ENCODE measurements at places on chromosomes 13 and 19.

DNA sequence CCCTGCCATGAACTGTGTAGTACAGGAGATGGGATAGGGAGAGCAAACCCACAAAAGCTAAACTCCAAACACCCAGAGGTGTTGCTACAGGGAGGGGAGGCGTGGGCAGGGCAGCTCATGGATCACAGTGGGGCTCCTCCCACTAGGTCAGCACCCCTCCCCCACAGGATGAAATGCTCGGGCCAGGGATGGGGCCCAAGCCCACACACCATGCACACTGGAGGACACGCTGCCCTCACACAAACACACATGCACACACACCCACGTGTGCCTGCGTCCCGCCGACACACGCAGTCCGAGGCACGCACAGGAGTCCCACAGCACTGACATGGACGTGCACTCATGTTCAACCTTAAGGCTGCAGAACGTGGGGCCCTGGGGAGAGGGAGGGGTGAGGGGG, 6.0 kb upstream of the CCNP start:
- DNase-seq: no peak

DNA sequence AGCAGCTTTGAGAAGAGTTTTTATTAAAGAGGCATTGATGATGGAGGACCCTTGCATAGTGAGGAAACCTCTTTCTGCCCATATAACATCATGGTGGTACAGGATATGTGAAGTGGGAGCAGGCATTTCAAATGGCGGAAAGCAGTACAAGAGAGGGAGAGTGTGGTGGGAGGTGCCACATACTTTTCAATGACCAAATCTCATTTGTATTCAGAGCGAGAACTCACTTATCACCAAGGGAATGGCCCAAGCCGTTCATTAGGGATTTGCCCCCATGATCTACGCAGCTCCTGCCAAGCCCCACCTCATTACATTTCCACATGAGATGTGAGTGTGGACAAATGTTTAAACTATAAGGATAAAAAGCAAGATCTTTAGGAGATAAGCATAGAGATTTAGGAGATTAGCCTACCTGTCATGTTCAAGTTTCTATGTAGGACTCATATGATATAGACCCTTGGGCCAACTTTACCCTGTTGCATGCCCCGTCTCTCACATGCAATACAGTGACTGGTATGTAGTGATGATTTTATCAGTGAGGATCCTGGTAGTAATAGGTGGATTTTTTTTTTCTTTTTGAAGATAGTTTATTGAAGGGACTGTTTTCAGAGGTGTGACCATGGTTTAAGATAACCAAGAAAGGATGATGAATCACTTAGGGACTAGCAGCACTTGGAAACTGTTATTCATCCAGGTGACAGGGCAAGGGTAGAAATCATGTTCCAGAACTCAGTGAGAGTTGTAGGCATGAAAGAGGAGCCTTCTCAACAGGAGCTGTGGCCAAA, 38.3 kb downstream of the DNAJC15 start:
- DNase-seq: no peak

- DNase-seq: no peak
Observed at GRCh38 chr19:5017235-5017634, 48.3 kb downstream of the KDM4B start.

DNA sequence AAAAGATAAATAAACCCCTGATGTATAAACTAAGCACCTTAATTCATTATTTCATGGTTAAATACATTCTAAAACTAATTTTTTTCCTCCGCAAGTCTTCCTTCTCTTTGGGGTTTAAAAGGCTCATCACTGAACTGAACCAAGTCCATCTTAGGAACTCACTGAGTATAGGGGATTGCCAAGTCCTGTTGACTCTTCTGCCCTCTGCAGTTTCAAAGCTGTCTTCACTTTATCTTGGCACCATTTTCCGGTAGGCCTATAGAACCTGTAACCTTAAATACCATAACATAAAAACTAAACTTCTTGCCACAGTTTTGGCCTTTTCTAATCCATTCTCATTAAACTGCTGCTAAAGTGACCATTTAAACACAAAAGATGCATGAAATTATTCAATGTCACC, 66.5 kb upstream of the USPL1 start:
- no peak for DNase-seq

DNA sequence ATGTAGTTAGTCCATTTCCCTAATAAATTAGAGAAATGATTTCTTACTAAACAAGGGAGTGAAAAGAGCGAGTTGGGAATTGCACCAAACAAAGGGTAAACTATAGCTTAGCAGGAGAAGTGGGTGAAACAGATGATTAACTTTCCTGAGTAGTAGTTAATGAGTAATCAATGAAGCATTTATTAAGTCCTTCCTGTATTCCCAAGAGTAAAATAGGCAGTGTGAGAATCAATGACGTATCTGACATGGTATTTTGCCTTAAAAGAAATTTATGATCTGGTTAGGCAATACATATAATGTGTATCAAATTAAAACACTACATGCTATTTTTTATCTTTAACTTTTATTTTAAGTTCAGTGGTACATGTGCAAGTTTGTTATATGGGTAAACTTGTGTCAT, 142.8 kb downstream of the KLF5 start:
- DNase-seq: no peak

GRCh38 chr13:43573361-43573740, 213.4 kb downstream of the ENOX1 start:
- DNase-seq: no peak

- no peak for DNase-seq
Observed at GRCh38 chr13:99357131-99357596, 50.0 kb upstream of the GPR183 start.

- DNase-seq: no peak
Observed at GRCh38 chr13:114054830-114055439, 77.5 kb downstream of the RASA3 start.

GRCh38 chr13:112842931-112843391, 126.1 kb upstream of the MCF2L start:
- no peak for DNase-seq

DNA sequence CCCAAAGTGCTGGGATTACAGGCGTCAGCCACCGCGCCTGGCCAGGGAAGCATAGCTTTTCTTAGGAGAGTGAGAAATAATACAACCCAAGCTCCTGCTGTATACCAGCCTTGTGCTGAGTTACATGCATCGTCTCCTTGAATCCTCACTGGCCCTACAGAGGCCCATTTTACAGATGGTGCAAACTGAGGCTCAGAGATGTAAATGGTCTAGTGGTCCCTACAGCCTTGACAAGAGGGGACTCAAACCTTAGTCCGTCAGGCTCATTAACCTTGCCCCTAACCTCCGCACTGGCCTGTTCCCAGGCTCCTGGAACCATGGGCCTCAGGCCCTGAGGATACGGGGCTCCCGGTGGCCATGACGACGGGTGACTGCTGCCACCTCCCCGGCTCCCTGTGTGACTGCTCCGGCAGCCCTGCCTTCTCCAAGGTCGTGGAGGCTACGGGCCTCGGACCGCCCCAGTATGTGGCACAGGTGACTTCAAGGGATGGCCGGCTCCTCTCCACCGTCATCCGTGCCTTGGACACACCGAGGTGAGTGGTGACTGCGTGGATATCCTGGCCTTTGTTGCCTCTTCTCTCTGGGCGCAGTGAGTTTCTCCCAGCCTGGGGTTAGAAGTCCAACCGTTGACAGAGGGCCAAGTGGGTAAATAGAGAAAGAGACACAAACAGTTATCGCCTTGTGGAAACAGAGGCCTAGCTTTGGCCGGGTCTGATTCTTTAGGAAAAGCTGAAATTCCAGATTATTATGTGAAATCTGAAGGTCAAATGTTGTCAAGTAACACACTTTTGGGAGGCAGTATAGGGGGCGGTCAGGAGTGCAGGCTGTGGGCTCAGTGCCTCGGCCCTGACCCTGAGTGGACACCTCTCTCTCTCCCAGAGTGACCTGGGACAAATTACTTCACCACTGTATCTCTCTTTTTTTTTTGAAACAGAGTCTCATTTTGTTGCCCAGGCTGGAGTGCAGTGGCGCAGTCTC, 8.7 kb downstream of the MARCHF2 start:
- DNase-seq: no peak

GRCh38 chr13:105774739-105775460, 760.6 kb downstream of the EFNB2 start:
- DNase-seq: no peak

DNA sequence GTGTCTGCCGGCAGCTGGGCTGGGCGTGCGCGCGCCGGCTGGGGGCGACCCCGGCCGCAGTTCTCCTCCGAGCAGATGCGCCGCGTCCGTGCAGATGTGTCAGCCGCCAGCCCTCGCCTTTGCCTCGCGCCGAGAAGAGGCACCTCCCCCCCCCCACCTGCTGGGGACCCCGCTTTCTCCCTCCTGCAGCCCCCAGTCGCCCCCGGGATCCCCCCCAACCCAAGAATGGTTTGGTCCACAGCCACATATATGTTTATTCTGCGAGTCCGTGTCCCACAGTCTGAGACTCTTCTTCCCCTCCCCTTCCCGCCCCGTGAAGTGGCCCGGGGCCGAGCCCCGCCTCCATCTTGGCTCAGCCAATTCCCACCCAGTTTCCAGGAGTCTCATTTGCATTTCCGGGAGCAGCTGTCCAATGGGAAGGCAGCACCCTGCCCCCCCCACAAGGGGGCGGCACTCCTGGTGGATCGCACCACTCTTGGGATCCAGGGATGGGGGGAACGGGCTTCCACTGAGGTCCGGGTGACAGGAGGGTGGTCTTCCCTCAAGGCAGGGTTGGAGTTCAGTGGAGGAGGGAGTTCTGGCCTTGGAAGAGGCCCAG, 8.6 kb downstream of the ISOC2 start:
- DNase-seq: peak; percentile 96

GRCh38 chr19:48121909-48122371, 11.3 kb upstream of the PLA2G4C start:
- DNase-seq: no peak

DNA sequence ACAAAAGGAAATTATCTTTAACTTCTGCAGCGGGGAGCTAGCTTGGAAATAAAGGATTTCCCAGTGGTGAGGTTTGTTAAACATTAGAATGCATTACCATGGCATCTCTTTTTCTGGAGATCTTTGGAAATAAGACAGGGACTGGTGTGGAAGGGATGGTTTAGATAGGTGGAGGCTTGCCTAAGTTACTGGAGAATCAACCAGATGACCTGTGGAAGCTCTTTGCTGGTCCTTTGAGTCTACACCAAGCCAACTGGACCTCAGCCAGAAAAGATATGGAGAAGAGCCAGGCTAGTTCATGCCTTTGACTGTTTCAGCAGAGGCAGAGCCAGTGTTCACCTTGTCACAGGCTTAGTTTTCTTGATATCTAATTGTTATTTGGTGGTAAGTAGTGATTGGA, 134.7 kb downstream of the KCNRG start:
- peak; percentile 30 for DNase-seq

- DNase-seq: no peak
Observed at GRCh38 chr13:78201411-78201810, 282.8 kb upstream of the EDNRB start.

DNA sequence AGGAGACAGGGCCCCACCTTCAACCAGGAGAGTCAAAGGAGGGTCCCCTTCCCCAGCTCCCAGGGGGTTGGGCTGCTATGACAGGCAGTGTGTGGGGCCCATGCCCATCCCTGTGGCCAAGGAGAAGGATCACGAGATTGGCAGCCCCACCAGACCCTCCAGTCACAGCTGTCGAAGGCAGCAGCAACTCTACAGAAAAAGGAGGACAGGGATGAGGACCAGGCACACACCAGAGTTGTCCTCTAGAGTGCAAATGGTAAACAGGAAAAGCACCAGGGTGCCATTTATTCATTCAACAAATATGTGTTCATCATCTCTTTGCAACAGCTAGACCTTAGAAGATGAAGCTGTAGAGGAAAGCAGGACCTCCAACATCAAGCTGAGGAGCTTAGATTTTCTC, 4.1 kb downstream of the PTH2 start:
- DNase-seq: no peak

DNA sequence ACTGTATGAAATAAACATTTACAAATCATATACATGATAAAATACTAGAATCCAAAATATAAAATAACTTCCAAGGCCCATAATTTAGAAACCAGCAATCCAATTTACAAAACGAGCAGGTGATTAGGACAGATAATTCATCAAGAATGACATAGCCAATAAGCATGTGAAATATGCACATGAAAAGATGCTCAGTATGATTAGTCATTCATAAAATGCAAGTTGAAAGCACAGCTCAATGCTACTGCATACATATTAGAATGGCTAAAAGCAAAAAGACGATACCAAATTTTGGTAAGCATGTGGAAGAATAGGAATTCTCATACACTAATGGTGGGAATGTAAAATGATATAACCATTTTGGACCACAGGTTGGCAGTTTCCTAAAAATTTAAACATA, 837.2 kb upstream of the MIR17HG start:
- DNase-seq: no peak

DNA sequence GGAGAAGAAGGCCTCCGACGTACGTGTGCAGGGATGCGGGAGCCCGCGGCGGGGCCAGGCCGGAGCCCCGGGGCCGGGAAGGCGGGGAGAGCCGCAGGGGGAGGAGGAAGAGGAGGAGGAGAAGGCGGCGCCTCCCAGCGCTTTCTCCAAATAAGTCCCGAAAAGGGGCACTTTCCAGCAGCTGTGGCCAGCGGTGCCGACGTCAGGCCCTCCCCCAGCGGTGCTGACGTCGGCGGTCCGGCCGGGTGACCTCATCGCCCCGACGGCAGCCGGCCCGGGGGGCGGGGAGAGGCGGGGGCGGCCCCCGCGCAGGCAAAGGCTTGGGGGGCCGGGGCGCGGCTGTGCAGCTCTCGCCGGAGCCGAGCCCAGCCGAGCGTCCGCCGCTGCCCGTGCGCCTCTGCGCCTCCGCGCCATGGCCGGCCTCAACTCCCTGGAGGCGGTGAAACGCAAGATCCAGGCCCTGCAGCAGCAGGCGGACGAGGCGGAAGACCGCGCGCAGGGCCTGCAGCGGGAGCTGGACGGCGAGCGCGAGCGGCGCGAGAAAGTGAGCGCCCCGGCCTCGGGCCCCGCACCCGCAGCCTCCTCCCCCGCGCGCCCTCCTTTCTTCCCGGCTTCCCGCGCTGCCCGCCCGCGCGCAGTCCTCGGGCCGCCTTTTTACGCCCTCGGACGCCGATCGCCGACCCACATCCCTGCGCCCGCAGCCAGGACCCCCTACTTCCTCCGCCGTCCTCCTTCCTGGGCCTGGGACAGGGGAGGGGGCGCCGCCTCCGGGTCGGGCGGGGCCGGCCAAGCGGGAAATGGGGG, at the start of gene TPM4:
TSS of gene TPM4 (plus strand) at position 342 of the 804 bp plus-strand sequence. CDS start at position 413, 71 bp downstream.
- peak; percentile 97 for DNase-seq
